ENCODE measurements at places on chromosomes 6 and 20.
A peak's percentile ranks its signal among the peaks of the same experiment; 100 is the strongest.

GRCh38 chr6:11964729-11965335, 47.3 kb upstream of the HIVEP1 start:
- DNase-seq = no peak

GRCh38 chr6:68642977-68643376, 7.9 kb downstream of the ADGRB3 start:
- DNase-seq = no peak

DNA sequence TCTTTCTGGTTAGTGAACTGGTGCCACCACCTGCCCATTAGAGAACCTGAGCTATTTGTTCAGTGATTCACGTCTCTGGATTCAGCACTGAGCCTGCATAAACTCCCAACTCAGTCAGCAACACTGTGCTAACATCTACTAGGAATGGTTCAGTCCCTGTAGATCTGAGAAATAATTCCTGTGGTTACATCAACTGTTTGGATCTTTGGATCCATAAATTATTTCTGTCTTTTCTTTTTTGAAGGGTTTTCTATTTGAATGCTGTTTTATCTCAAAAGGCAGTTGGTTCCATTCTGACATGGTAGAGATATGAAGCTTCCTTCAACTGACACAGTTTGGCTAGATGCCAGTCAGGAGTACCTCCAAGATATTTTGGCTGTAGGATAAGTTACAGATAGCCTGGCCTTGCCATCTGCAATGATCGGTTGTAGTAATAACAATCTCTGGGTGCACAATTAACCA, 125.9 kb downstream of the TRMT11 start:
- DNase-seq = no peak

GRCh38 chr6:158773581-158774449, 45.4 kb downstream of the EZR start:
- DNase-seq = no peak

GRCh38 chr20:47196091-47197081, 160.1 kb downstream of the ZMYND8 start:
- peak; percentile 70 for DNase-seq

DNA sequence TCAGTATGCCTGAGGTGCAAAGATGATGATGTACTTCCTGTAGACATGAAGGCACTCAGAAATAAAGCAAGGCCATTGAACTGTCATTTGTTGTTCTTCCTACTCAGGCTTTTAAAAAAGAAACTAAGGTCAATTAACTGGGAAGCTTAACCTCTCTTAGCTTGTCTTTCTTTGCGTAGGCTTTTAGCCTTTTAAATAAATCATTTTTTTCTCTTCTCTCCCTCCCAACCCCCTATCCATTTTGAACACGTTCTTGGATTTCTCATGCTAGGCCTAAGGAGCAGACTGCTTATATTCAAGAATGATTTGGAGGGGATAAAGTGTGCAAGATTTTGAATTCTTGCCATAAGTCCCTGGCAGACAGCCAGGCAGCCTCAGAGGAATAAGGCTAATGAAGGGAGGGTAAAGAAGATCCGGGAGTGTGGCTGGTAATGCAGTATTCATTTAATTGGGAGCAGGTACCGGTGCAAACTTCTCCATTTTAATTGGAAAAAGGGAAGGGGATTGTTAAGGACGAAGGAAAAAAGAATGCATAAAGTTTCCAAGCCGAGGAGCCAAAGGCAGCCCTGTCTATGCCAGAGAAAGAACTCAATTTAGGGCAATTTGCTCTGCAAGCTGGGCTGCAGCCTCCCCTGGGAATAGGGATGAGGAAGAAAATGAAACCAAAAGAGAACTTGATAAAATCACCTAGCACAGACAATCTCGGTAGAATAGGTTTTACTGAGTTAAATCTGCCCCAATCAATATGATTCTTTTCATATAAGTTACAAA, 343.8 kb upstream of the MMS22L start:
- no peak for DNase-seq

DNA sequence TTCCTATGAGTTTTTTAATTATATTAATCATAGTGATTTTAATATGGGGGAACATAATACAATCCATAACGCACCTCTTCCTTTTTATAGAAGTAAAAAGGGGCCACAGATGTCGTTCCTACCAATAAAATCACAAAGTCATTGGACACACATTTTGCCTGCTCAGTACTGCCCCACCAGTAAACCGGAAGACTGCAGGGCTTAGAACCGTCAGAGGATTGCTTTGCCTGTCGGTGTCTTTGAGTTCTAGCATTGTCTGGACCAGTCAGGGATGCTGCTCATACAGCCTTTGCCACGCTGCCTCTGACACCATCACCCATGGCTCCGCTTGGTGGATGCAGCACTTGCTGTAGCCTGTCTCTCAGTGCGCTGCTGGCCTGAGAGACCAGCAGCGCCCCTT, 853.6 kb downstream of the C6orf118 start:
- DNase-seq = no peak

- DNase-seq = no peak
Observed at GRCh38 chr6:111989743-111990142, 64.2 kb upstream of the CCN6 start.

- DNase-seq = no peak
Observed at GRCh38 chr20:61449057-61449609, 197.1 kb downstream of the CDH4 start.

DNA sequence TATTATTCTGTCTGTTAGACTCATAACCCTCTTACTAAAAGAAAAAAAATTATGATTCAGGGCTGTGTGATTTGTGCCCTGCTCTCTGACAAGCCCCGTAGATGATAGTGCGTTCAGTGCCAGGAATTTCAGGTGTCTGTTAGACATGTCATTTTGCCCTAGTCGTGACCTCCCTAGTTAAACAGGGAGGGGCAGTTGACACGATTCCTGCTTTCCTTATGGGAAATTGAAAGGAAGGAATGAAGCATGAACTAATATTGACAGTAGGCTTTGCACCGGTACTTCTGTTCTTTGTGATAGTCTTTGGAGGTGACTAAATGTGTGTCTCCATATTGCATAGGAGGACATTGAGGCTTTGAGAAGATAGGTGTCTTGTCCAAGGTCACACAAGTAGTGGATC, 26.3 kb downstream of the RPRD1B start:
- no peak for DNase-seq

- DNase-seq = no peak
Observed at GRCh38 chr20:40754339-40754943, 65.4 kb upstream of the MAFB start.

GRCh38 chr6:12200761-12201160, 89.4 kb upstream of the EDN1 start:
- DNase-seq = no peak

DNA sequence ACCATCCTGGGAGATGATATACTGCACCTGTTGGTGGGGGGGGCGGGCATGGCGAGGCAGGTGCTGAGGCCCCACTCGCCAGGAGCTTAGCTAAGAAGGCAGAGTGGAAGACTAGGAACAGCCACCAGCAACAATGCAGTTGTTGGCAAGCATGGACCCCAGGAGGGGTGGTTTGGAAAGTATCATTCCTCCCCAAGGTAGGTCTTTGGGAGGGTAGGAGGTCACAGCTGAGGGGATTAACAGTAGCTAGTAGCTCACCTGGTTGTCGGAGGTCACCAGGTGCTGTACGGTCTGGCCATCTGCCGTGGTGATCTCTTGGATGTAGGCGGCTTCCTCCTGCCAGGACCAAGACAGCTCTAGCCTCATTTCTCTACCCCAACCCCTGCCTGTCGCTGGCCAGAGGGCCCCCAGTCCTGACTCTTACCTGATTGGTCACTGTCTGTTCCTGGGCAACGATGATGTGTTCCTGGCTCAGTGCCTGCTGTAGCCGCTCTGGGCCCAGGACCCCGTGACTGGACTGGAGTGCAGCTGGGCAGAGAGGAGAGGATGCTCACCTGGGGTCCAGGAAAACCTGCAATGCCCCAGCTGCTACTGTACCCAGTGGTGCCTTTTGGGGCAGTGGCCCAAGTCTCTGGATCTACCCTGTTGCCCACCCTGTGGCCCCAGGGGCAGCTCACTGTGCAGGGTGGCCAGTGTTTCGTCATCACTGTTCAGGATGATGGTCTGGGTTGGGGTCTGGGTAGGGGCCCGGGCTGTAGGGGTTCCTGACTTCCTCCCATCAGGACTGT, 15.3 kb downstream of the PCIF1 start:
- DNase-seq = no peak

- DNase-seq = no peak
Observed at GRCh38 chr6:119602215-119603178, 252.9 kb upstream of the MAN1A1 start.

DNA sequence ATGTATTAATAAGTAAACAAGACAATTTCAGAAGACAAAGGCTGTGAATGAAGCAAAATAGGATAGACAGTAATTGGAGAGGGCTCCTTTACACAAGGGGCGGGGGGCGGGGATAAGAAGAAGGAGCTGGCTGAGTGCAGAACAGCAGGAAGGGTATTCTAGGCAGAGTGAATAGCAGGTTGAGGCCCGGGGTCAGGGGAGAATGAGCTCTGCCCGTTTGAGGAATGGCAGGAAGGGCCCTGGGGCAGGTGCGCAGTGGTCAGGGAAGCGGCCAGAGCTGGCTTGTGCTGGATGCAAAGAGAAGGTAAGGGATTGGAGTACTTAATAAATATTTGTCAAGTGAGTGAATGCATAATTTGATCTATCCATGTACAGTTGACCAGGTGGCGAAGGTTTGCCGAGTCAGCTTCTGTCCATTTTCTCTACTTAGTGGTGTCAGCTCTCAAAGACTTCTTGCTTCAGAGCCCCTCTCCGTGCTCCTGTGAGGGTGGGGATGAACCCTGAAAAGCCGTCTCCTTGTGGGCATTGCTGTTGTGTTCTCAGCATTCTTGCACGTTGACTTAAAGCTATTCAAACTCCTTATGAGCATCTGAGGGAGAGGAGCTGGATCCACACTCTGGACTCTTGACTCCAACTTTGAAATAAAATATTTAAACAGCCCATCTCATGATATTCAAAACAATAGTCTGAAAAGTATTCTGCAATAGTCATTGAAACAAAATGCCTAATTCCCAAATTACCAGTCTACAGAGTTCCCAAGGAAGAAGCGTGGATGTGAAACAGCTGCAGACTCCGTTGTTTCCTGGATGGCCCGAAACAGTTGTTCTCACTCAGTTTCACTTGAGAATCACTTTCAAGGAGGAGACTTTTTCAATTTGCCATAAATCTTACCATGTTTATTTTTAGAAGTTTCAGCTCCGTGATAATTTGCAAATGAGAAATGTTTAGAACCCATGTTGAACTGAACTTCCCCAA, 105.1 kb downstream of the EDN3 start:
- no peak for DNase-seq

- no peak for DNase-seq
Observed at GRCh38 chr20:48688579-48688978, 139.2 kb downstream of the PREX1 start.

GRCh38 chr20:34709831-34710567, 5.9 kb downstream of the TP53INP2 start:
- DNase-seq = peak; percentile 51

GRCh38 chr6:148430897-148431296, 88.3 kb downstream of the SASH1 start:
- DNase-seq = no peak

DNA sequence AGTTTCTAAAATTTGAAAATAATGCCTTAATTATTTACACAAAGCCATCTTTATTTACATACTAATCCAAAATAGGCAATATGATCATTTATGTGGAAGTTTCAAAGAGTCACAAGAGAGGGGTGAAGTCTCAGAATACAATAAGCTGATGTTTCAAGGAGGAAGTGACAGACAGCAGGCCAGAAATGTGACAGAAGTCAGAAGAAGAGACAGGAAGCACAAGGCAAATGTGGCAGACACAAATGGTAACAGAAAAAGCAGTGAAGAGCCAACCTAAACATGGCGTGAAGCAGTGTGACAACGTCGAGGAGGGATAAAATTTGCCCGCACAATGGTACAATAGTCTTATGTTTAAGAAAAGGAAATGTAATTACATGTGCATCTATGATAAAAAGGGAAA, 59.8 kb downstream of the SHPRH start:
- DNase-seq = no peak
